ENCODE measurements at places on chromosomes 13 and 19.
A peak's percentile ranks its signal among the peaks of the same experiment; 100 is the strongest.

GRCh38 chr13:87302931-87303330 lies 368.2 kb upstream of the SLITRK5 start:
- no peak for DNase-seq

GRCh38 chr13:33775339-33776108 lies 42.4 kb upstream of the RFC3 start:
- no peak for DNase-seq

GRCh38 chr13:106391681-106392080 lies 143.8 kb downstream of the EFNB2 start:
- no peak for DNase-seq

- DNase-seq = no peak
Measured at GRCh38 chr13:33004511-33004910, 11.7 kb upstream of the KL start.

- no peak for DNase-seq
Measured at GRCh38 chr13:51235186-51235585, 13.0 kb downstream of the FAM124A start.

DNA sequence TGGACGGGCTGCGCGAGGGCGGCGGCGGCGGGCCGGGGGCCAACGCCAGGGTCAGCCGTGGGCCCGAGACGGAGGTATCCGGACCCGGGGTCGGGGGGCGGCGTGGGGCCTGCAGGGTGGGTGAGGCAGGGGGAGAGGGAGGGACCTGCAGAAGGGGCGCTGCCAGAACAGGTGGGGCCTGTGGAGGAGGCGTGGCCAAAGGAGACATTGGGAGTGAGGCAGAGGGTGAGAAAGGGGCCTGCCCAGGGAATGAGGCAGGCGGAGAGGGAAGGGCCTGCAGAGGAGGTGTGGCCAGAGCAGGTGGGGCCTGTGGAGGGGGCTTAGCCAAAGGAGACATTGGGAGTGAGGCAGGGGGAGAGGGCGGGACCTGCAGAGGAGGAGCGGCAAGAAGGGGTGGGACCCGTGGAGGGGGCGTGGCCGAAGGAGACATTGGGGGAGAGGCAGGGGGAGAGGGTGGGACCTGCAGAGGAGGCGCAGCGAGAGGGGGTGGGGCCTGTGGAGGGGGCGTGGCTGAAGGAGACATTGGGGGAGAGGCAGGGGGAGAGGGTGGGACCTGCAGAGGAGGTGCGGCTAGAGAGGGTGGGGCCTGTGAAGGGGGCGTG lies 4.2 kb downstream of the PRR36 start:
- peak; percentile 80 for DNase-seq

GRCh38 chr13:41915081-41915480 lies 45.8 kb downstream of the VWA8 start:
- DNase-seq = no peak

Data from activated T-cell treated with anti-CD3 and anti-CD28 coated beads, Interleukin-2, amount 50 U/mL, for 72 hours (primary cell).